Adipocyte (in vitro differentiated cells): ENCODE measurements at places on chromosomes 13 and 19.

DNA sequence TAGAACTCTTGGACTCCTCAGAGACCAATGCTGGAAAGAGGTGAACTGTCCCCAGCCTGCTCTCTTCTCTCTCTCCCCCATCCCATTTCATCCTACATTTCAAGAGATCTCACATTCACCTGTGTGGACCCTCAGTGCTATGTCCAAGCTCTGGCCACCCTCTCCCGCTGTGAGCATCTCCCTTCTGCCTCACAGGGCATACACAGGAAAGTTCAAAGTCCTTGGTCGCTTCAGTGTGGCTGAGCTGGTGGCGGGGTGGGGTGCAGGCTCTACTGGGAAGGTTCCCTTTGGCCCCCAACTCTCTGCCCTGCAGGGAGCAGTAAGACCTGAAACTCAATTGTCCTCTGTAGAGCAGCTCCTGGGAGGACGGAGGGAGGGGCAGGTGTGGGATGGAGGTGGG, 27.0 kb downstream of the SPTBN4 start:
- no peak for DNase-seq

DNA sequence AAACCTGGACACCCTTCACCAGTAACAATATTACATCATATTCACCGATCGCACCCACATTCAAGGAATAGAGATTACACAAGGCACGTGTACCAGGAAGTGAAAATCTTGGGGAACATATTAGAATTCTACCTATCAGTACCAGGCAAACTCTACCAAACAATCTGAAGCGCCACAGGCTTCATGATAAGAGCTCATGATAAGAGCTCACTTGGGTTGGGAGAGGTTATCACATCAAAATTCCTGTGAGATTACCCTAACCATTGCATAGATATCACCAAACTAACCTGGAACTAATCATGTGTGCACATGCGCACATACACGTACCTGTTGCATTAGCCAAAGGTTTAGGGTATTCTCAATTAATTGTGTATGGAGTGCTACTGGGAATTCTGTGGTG, 1861.3 kb downstream of the PCDH9 start:
- DNase-seq = no peak

DNA sequence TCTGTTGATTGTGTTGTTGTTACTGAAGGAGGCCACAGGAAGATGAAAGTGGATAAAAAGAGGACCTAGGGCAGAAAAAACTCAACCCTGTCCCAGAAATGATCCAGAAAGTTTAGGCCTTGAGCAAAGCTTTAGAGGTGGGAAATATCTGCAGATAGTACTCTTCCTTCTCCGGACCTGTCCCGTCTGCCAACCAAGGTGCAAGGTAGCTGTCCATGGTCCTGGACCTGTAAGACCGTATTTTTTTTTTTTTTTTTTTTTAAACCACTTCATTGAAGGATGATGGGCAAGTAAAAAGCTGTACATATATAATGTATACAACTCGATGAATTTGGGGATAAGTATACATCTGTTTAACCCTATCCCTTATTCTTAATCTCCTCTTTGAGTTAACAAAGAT, 225.9 kb downstream of the OLFM4 start:
- no peak for DNase-seq

DNA sequence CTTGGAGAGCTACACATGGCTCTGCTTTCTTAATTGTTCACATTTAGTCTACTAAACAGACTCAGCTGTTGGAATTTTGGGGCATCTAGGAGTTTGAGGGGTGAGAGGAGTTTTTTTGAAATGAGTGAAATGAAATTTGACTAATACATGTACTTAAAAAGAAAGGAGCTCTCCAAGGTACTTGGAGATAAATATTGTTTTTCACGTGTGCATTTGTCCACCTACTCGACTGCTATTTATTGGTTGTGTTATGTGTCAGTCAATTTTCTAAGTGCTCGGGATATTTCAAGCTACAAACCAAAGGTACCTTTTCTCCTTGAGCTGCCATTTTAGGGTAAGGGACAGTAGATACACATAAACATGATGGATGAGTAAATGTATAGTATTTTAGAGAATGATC, 697.0 kb downstream of the LIG4 start:
- DNase-seq = peak; percentile 53

GRCh38 chr13:107900775-107901174, 314.6 kb downstream of the LIG4 start:
- peak; percentile 57 for DNase-seq

DNA sequence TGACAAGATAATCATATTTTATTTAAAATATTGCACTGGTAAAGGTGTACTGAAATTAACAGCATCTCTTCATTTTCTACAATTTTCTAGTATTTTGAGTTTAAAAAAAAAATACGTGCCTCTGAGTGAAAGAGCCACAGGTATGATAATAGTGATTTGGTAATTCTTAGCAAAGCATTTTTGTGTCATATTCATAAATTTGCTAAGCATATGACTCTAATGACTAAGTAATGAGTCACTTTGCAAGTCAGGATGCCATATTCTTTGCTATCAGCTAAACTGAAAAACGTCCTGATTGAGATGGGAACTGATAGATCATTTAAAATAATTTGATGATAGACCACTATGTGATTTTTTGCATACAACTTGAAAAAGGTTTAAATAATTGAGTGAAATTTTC, 136.1 kb upstream of the IRS2 start:
- DNase-seq = no peak

GRCh38 chr13:91207261-91207660, 140.2 kb upstream of the MIR17HG start:
- DNase-seq = no peak

DNA sequence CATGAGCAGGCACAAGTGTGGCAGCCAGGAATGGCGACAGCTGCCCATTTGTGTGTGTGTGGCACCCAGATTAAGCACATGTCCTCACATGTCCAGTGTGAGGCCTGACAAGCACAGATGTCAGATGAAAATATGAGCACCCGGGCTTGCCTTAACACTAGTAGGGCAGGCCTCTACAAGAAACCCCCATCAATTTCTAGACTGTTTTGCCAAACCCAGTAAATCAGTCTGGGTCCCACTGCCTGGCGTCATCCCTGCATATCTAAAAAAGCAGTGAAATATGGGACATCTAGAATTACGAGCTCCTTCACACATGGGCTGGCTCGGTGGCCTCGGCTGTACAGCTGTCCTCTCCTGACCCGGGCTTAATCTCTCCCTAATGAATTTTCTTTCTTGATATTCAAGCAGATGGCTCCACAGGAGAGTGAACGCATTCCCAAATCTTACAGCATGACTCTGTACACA, 432.7 kb downstream of the FOXO1 start:
- DNase-seq = no peak

DNA sequence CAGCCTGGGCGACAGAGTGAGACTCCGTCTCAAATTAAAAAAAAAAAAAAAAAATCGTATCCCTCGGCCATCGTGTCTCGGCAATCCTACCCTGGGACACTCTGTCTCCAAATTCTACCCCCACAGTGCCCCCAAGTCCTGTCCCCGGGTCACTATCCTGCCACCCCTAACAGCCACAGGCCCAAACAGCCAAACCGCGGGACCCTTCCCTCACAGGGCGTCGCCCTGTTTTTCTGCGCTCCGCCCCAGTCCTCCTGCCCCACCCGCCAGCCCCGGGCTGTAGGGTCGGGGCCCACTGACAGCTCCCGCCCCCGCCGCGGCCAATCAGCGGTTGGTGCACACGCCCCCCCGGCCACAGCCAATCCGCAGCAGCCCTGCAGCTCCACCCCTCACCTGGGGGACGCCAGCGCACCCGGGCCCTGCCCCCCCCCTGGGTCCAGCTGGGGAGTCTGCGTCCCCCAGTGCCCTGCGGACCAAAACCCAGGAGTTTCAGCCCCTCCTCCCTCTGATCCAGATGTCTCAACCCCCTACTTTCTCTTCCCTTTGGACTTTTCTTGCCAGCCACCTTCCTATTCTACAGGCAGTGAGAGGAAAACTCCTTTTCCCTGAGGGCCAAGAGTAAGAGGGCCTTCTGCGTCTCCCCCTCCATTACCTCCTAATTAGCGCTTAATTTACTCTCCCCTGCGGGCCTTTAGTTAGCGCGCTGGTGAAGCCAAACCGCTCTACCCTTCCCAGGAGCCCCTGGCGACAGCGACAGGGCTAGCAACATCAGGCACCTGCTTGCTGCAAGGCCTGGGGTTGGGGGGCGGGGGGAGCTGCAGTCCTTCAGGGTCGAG, 1.5 kb upstream of the BCAT2 start:
- peak; percentile 74 for DNase-seq

- peak; percentile 88 for DNase-seq
Measured at GRCh38 chr13:45280751-45281634, 60.0 kb downstream of the TPT1 start.

- DNase-seq = no peak
Measured at GRCh38 chr13:41427666-41428065, 29.7 kb upstream of the RGCC start.

DNA sequence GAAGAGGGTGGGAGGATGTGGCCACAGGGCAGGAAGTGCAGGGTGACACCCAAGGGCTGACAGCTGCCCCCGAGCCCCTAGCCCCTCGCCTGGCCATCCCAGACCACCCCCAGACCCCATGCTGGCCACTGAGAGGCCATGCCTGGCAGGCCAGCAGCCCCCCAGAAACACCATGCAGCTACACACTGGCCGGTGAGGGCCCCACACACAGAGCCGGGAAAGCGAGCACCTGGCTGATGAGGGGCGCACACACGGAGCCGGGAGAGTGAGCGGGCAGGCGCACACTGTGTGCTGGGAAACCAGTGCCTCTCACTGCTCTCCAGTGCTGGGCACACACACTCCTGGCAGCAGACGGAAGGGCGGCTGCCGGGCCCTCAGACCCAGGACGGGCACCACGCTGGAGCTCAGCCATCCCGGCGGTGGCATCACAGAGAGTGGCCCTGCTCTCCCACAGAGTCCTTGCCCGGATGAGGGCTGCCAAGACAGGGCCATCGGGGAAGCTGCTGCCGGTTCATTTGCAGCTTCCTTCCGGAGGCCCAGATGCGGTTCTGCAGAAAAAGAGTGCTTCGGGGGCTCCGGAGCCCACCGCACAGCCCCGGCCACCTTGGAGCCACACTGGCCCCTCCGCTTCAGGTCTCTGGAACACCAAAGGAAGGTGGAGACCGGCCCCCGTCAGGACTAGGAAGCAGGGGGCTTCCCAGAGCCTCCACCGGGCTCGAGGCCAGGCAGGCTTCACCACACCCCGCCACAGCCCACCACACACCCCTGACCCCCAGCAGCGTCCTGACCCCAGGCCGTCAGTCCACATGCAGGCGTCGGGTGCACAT, 76.4 kb downstream of the SPACA7 start:
- no peak for DNase-seq

DNA sequence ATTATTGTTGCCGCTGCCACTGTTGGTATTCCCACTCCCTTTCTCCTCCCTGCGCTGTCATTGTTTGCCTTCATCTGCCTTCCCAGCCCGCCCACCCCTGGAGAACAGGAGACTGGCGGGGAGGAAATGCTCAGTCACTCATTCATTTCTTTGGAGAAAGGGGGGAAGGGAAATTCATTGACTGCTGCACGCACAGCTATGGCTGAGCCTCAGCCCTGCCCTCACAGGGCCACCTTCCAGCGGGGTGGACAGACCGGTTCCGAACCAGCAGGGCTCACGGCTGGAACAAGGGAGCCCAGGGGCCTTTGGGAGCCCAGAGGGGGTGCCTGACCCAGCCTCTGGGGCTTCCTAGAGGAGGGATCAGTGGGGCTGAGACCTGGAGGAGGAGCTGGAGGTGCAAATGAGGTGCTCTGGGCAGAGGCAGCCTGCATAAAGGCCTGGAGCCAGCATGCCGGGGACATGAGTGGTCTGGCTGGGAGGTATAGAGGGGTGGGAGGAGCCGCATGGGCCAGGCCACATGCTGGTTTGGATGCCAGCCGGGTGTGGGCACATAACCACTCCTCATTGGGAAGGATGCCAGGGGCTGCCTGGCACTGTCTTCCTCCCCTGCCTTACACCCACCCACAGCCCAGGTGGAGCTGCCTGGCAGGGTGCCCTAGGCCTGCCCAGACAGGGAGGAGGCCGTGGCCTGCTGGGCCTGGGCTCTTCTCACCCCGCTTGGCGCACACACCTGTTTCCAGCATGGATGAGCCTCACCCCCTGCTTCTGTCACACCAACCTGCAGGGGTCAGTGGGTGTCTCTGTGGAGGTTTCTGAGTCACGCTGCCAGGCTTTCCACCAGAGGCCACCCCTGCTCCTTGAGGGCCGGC, 26.8 kb downstream of the PPP5C start:
- DNase-seq = peak; percentile 64

DNA sequence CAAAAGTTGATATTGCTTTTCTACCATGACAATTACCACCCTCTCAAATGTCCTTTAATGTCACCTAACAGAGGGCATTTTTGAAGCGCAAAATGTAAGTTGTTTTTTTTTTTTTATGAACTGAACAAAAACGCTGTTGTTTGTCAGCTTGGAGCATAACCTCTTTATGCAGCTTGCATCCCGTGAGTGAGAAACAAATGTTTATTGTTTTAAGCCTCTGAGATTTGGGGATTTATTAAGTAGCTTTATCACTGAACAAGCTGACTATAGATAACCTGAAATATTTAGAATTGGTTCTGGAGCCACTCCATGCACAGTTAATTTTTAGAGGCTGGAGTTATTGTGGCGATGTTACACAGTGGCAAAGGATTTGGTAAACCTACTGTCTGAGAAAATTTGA, 80.1 kb upstream of the ATXN8OS start:
- no peak for DNase-seq

- peak; percentile 7 for DNase-seq
Measured at GRCh38 chr13:66926851-66927524, 303.1 kb downstream of the PCDH9 start.

GRCh38 chr13:67549331-67549730, 319.2 kb upstream of the PCDH9 start:
- DNase-seq = peak; percentile 46

- DNase-seq = no peak
Measured at GRCh38 chr13:99421271-99421670, 80.0 kb upstream of the TM9SF2 start.

DNA sequence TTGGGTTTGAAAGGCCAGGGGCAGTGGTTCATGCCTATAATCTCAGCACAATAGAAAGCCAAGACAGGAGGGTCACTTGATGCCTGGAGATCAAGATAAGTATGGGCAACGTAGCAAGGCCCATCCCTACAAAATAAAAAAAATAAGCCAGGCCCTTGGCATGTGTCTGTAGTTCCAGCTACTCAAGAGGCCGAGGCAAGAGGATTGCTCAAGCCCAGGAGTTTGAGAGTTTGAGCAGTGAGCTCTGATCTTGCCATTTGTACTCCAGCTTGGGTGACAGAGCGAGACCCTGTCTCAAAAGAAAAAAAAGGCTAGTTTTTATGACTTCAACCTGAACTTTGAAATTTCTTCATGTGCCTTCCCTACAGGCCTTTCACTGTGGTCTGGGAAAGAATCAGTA, 5.2 kb upstream of the ZNF480 start:
- DNase-seq = no peak

DNA sequence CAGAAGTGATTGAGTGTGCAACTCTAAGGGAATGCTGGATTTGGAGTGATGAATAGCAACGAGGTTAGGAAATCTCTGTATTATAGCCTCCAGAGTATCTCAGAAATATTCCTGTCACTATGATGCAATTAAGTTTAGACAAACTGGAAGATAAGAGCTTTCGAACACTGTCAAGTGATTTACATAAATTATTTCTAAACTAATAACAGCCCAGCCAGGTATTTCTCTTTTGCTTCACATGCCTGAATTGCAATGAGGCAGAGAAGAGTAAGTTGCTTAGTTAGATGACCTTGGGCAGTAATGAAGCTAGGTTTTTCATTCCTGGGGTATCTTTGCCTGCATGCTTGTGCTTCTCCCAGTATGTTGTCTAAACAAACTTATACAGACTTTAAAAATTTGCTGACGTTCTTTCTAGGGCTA, 134.5 kb downstream of the LMO7 start:
- DNase-seq = peak; percentile 70
